Esophagus squamous epithelium (tissue), 5 donors: ENCODE measurements at places on chromosomes 7 and 10.

- DNase-seq = no peak
Observed at GRCh38 chr10:114058297-114058696, 14.6 kb downstream of the ADRB1 start.

DNA sequence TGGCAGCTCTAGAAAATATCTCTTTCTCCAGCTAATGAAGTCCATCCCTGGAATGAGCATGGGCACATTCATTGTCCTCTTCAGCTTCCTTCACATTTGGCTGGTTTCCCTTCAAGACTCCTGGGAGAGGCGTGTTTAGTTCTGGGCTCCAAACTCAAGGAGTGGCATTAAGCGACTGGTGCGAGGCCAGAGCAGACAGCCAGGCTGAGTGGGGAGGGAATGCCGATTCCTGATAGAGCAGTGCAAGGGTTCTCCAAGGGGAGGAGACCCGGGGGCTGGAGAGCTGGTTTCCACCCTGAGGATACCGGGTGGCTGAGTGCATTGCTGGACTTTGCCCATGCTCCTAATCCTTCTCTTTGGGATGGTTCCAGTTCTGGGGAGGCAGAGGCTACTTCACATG is 372.1 kb downstream of the RPS24 start:
- no peak for DNase-seq

DNA sequence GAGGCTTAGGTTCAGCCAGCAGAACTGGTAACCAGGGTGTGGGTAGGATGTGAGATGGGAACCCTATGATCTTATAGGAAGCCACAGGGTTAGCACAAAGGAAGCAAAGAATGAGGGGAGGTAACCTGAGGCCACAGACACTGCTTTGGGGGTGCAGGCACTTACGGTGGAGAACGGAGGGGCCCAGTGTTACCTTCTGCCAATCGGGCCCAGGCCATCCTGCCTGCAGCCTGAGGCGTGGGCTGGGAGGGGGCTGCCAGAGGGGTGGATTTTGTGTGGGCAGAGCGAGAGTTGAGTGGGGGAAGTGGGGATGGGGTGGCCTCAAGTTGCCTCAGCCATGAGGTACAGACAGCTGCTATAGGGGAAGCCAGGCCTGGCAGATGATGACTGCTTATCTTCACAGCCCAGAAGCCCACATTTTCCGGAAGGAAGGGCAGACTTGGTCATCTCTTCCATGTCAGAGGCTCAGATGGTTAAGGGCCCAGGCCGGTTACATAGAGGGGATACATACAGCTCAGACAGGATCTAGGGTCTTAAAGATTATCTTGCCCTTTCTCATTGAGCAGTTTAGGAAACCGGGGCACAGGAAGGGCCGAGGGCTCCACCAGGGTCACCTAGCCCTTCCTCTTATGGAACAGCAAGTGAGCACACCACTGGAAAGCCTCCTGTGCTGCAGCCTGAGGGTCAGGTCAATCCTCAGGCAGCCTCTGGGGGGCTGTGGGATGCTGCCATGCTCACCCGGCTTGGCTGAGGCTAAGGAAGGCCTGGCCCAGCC is 24.4 kb upstream of the VSIR start:
- no peak for DNase-seq

- no peak for DNase-seq
Observed at GRCh38 chr10:124875596-124875995, 66.3 kb upstream of the ZRANB1 start.

- no peak for DNase-seq
Observed at GRCh38 chr10:35834877-35835494, 192.9 kb upstream of the FZD8 start.

- no peak for DNase-seq
Observed at GRCh38 chr7:117066668-117067067, 113.4 kb downstream of the ST7 start.

- DNase-seq = no peak
Observed at GRCh38 chr7:8109196-8110022, 140.8 kb downstream of the GLCCI1 start.

DNA sequence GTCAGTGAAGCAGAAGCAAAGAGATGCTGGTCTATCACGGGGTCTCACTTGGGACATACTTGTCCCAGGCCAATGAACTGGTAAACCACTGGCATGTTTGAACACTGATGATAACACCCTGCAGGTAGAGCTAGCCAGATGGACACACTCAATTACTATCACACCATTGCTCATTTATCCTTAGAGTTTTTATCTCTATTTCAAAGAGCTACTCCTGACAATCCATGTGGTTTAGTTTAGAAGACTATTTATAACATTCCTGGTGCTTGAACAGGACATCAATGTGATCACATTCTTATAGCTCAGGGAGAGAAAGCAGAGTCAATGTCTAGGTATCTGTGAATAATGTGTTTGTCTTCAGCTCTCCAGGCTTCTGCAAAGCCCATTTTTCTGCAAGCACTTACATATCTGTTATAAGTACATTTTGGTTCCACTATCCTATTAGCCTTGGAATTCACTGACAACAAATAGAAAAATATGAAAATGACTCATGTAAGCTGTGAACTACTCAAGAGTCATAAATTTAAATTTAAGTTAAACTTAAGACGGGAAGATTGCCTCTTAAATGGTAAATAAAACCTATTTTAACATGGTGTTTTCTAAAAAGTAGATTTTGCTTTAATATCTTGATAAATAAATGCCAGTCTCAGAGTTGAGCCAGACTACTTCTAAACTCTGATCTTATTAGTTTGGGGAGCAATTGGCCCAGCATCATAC is 106.7 kb upstream of the MBL2 start:
- no peak for DNase-seq

DNA sequence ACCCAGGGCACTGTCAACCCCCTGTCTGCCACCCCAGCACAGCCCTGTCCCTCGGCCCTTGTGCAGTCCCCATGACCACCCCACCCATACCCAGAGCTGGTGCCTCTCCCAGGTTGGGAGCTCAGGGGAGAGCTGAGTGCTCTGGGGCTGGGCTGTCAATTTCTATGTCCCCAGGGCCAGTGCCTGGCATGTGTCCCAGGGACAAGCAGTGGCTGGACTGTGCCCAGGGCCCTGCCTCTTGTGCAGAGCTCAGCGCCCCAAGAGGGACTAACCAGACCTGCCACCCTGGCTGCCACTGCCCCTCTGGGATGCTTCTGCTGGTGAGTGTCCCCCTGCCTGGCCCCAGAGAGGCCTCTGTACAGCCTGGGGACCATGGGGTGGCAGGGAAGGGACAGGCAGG is 29.0 kb upstream of the ZNF862 start:
- DNase-seq = no peak

DNA sequence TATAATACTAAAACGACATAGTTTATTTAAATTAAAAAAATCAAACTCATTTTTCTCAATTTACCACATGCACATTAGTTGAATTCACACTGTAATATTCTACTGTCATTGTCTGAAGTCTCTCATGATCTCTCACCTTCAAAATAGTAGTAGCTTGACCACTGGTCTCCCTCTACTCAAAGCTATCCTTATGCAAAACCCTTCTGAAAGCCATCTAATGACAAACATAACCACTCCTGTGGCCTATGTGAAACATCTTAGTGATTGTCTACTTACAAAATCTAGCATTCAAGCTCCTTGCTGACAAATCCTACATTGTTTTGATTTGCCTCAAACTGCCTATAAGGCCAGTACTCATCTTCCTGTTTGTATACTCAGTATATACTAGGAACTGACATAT is 606.0 kb upstream of the GHITM start:
- no peak for DNase-seq

DNA sequence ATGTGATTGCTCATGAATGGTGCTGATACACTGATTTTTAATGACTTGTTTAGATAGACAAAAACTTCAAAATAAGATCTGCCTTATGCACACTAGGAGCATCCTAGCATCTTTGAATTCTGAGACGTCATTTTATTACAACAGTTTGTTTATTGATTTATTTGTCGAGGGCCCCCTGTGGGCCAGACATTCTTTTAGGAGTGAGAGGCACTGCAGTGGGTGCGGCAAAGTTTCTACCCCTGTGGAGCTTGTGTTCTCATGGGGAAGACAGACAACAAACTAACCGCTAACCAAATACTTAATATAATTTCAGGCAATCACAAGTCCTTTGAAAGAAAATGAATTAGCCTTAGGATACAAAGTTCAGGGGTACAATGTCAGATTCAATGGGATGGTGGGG is 363.1 kb downstream of the RPS24 start:
- no peak for DNase-seq

- no peak for DNase-seq
Observed at GRCh38 chr7:112765105-112765504, 25.1 kb downstream of the TMEM168 start.

- no peak for DNase-seq
Observed at GRCh38 chr7:22114440-22114981, 168.8 kb upstream of the CDCA7L start.

DNA sequence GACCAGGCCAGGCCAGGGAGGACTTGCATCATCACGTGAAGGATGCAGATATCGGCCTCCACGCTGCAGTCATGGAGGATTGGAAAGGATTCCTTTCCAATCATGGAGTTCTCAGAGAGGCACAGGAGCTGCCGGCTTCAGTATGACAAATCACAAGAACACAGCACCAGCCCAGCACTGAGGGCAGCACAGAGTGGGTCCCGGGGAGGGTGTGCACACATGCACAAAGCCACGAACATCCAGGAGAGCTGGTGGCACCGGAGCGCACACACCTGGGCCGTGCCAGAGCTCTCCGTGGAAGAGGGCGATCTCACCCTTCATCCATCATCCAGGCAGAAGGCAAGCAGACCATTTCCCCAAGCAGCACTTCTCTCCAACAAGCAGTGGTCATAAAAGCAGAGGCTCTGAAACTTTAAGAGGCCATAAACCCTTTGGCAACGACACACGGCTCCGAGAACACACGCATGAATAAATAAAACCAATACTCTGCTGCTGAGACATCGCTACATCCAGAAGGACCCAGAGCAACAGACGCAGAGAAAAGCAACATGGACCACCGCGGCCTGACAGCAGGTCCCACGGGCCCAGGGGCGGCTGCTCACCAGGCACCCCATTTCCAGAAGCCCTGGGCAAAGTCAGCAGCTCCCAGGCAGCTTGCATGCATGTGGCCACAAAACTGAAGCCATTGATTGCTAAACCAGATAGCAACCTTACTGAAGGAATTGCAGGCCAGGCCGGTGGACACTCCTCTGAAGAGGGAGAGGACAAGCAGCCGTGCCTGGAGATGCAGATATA is 180.8 kb downstream of the USP6NL start:
- DNase-seq = no peak

- DNase-seq = no peak
Observed at GRCh38 chr7:129238546-129238945, 13.7 kb downstream of the AHCYL2 start.

GRCh38 chr7:158186406-158186805 is 401.2 kb downstream of the PTPRN2 start:
- DNase-seq = no peak

- no peak for DNase-seq
Observed at GRCh38 chr10:84397735-84398144, 69.4 kb downstream of the CCSER2 start.

DNA sequence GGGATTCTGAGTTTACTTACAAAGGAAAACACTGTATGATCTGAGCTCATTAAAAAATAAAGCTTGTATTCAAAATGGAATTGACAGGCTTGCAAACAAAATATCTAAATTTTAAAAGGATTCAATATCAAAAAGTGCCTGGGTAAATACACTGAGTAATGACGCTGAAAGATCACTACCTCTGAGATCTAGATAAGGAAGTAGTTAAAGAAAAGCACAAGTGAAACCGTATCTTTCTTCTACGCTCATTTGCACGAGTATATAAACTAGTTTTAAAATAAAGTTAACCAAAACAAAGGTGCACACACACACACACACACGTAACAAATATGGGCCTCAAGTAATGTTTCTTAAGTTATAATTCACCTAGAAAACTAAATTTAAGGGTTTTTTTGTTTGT is 93.4 kb downstream of the SNX13 start:
- no peak for DNase-seq

DNA sequence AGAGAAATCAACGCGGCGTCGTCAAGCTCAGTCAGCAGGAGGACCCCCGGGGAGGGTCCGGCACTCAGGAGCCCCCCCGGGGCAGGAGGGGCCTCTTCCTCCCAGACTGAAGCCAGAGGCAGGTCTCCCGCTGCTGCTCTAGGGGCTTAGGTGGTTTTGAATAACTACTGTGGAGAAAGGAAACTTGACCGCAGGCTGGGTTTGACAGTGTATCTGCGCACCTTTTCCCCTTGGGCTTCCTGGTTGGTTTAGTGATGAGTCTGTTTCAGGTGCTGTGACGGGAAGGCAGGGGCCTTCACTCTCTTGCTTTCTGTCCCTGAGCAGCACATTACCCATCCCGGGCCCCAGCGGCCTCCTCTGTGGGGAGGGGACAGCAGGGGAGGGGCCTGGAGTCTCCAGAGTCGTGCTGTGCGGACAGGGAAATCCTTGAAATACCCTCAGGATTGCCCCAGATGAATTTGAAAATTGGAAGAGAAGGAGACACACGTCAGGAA is 262.2 kb downstream of the ADARB2 start:
- DNase-seq = no peak

GRCh38 chr10:124461642-124462347 is at the start of gene LHPP:
Gene LHPP, plus strand, starts transcription at chr10:124461823. Its CDS starts 40 bp downstream, at chr10:124461863.
- peak; percentile 22 for DNase-seq

DNA sequence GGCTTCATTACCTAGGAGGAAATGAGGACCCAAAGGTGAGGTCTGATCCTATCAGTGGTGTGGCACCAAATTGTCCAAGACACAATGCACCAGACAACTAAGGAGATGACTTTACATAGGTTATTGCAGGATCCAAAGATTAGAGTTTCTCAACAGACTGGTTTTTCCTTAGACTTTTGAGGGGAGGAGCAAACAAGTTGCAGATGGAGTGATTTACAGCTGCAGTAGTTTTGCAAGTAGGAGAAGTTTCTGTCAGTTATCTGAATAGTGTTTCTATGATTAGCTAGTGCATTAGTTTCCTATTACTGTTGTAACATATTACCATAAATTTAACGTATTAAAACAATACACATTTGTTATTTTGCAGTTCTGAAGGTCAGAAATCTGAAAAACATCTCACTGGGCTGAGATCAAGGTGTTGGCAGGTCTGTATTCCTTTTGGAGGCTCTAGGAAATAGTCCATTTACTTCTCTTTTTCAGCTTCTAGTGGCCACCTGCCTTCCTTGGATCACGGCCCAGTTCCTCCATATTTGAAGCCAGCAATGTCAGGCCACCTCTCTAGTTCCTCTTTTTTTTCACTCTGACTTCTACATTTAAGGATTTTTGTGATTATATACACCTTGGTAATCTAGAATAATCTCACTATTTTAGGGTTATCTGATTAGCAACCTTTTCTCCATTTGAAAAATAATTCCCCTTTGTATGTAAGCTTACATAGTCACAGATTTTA is 994.9 kb downstream of the REEP3 start:
- DNase-seq = no peak

- no peak for DNase-seq
Observed at GRCh38 chr10:124043310-124044142, 49.9 kb downstream of the CHST15 start.

DNA sequence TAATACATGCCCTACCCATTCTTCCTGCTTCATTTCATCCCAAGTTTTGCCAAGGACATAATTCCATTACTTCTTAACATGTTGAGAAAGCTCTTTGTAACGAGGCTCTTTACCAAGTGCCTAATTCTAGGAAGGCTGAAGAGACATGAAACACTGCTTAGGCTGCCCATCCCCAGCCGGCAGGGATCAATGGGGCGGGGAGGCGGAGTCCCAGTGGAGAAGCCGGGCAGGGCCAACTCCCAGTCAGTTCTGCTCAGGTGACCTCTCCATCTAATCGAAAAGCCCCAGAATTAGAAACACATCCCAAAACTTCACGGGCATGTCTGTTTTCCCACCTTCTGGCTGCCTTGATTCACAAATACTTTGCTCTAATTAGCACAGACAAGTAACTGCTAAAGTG is 89.5 kb upstream of the LYZL1 start:
- DNase-seq = no peak
